ENCODE measurements at places on chromosomes 16 and 17.

DNA sequence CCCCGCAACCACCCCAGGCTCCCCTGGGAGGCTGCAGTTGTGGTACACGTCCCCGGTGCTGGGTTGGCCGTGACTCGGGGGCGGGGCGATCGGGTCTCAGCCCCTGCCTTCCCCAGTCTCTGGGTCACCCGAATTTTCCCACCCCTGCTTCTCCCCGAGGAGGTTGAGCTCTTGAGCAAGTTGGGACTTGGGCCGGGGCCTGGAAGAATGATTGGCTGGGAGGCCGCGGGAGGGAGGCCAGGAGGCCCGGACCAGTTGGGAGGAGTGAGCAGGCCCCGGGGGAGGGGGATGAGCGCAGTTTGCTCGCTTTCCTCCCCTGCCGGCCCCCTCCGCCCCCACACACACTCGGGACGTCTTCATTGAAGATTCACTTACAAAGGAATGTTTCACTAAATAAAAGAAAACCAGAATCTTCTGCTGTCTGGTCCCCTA lies 4.5 kb upstream of the HEXIM1 start:
- no peak for DNase-seq

DNA sequence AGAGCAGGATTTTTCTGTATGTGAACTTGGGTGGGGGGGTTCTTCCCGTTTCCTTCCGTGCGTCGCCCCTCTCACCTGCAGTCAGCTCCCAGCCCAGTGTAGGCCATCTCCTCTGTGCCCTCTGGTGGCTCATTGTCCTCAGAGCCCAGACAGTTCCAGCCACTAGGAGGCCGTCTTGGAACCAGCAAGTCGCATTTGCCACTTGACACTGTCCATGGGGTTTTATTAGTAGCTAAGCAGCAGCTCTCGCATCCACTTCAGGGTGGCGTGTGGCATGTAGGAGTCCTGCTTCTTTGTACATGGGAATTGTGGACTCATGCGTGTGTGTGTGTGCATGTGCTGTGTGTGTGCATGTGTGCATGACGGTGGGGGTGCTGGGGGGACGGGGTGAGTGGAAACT lies 74.0 kb downstream of the SEC14L1 start:
- no peak for DNase-seq

GRCh38 chr17:11742886-11743285 lies 144.6 kb downstream of the DNAH9 start:
- DNase-seq, result no peak

GRCh38 chr17:58513965-58514769 lies at the start of gene MTMR4:
Gene MTMR4, minus strand, starts transcription at chr17:58514638. Its CDS starts 231 bp downstream, at chr17:58514407.
- DNase-seq, result no peak

- no peak for DNase-seq
Measured at GRCh38 chr17:66995944-66996343, 31.4 kb downstream of the CACNG4 start.

DNA sequence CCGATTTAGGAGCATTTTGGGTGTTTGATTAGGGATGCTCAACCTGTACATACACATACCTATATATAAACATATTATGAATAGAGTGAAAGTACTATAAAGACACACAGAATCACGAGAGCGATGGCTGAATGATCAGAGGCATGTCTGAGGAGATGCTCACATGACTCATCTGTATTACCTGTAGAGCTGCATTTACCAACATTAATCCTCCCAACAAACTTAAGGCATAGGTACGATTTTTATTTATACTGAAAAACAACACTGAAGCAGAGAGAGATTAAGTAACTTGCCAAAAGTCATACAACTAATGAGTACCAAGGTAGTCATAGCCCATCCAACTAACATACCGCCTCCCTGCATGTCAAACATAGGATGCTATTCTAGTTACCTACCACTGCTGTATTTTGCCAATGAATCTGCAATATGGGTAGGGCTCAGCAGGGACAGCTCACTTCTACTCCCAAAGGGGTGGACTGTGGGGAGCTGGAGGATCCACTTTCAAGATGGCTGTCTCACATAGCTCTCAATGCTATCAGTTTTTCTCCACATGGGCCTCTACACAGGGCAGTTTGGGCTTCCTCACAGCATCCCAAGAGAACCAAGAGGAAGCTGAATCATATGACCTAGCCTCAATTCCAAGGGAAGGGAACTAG lies 7.3 kb downstream of the CYB5D1 start:
- DNase-seq, result no peak

- DNase-seq, result no peak
Measured at GRCh38 chr16:56788435-56788834, 58.5 kb downstream of the NUP93 start.

DNA sequence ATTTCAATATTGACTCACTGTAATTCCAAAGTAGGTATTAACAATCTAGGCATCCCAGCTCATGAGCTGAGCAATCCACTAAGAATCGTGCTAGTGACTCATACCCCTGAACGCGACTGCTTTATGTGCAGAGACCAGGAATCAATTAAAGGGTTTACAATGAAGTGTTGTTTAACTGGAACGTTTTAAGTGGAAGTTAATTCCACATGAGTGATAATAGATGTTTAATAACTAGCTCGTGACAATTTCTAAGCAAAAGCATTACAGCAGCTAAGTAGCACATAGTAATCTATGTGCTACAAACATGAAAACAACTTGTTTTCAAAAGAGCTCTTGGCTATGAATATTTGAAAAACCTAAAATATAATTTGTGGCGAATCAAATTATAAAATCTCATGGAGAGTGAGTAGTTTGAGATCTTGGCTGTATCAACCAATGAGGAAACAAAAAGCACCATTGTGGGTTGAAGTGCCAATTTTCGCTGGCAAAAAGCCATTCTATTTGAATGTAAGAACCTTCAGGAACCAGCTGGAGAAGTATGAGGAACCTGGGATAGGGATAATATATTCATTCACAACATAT lies 9.4 kb downstream of the GJC1 start:
- DNase-seq, result no peak

DNA sequence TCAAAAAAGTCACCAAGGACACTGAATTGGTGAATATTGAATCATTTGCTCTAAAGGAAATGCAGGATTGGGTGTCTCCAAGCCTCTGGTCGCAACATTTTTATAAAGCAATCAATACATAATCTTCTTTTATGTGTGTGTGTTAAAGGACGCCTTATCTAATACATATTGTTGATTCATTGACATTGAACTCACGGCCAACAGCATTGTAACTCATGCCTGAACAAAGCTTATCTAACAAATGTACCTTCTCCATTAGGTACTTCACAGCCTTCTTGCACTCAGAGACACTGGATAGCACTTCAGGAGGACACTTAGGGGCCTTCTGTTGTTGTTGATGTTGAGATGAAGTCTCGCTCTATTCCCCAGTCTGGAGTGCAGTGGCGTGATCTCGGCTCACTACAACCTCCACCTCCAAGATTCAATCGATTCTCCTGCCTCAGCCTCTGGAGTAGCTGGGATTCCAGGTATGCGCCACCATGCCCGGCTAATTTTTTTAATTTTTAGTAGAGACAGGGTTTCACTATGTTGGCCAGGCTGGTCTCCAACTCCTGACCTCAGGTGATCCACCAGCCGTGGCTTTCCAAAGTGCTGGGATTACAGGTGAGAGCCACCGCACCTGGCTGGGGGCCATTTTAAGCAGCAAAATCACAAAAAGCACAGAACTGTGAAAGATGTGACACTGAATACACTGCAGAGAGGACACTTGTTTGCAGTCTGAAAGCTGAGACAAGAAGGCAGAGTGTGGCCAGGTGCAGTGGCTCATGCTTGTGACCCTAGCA lies 13.2 kb upstream of the PDXDC1 start:
- DNase-seq, result no peak

- DNase-seq, result no peak
Measured at GRCh38 chr17:66307257-66307656, 4.8 kb downstream of the PRKCA start.

DNA sequence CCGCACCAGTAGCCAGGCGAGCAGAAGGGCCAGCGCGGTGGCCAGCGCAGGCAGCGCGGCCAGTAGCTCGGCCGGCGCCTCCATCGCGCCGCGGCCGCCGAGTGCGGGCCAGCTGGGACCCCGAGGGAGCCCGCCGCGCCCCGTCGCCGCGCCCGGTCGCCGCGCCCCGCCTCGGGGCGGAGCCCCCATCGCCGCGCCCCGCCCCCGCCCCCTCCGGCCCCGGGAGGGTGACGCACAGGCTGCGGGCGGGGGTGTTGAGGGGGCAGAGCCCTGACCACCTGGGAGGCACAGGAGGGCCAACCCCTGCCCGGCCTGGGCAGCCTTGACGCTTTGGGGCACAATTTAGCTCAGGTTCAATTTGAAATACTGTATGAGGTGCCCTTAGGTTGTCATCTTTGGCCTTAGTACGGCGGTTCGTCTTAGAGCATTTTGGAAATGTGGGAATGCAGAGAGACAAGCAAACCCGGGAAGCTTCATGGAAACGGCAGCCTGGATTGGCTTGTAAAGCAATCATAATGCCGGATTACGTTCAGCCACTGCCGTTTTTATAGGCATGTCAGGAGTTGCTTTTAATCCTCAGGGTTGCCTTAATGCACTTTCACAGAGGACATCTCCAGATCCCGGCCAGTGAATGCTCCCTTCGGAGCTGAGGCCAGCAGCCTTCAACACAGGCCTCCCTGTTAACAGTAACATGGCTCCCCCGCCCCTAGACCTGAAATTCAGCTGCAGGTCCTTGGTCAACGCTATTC lies at the start of gene MXRA7:
TSS of gene MXRA7 (minus strand) at position 103 of the 749 bp plus-strand sequence. CDS start at position 84, 19 bp downstream.
- DNase-seq, result no peak

GRCh38 chr16:74842413-74842812 lies 67.8 kb upstream of the FA2H start:
- DNase-seq, result no peak

GRCh38 chr17:63277629-63278028 lies 168.5 kb downstream of the CYB561 start:
- DNase-seq, result no peak

DNA sequence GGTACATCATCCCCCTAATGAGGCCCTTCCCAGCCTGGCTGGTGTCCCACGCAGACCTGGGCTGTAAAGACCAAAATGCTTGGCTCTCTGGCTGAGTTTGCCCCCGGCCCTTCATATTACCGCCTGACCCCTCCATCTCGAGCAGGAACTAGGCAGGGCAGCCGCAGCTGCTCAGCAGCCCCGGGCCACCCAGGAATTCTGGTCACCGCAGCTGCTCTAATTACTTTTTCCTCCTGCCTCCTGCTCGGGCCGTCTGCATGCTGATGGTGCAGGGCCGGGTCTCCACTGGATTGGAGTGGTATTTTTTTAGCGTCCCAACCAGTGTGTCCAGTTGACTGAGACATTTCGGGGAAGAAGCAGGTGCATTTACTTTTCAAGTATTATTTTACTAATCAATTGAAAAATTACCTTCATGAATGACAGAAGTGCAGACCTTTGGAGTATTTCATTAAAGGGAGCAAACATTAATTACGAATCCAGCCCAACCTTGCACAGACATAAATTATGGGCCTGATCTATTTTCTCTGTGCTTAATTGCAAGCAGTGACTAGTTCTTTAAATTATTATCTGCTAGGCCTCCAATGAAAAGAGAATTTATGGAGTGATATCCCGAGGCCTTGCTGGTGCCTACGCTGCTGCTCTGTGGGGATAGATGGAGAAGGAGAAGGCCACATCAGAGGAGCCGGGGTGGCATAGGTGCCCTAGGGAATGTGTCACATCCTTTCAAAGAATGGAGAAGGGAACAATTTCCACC lies 176.2 kb downstream of the CYLD start:
- DNase-seq, result no peak

GRCh38 chr16:31810863-31811262 lies 62.7 kb upstream of the ZNF267 start:
- DNase-seq, result no peak

GRCh38 chr16:69939821-69940585 lies 11.1 kb upstream of the CLEC18A start:
- DNase-seq, result no peak

DNA sequence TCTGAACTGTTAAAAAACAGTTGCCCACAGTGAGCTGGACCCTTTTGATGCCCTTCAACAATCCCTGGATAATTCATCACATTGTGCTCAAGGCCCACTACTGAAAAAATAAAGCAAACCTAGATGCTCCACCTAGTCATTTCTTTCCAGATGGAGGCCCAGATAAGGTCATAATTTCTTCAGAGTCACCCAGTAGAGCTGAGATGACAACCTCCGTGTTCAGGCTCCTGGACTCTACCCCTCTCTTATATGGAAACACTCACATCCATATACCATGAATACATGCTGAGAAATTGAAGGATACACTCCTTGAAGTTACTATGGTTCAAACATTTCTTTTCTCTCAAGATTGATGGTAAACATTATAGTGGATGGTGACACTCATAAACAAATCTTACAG lies 2.7 kb upstream of the ABCA3 start:
- DNase-seq, result no peak

- DNase-seq, result no peak
Measured at GRCh38 chr17:3982541-3983017, 18.3 kb upstream of the ATP2A3 start.

DNA sequence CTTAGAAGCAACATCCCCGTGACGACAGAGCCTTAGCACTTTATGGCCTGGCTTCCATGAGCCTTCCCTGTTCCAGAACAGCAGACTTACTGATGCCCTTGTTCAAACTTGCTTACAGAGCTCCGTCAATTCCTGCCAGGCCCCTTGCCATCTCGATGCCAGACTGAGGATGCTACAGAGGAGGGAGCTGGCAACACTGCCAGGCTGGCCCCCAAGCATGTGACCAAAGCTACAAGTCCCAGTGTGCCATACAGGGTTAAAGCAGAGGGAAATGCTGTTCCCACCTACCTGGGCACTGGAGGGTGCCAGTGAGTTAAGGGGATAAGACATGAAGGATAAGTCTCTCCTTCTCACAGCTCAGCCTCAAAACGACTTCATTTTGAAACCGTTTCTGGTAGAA lies 33.5 kb upstream of the SREBF1 start:
- DNase-seq, result no peak

GRCh38 chr16:80807906-80808305 lies 3.5 kb upstream of the CDYL2 start:
- DNase-seq, result no peak

GRCh38 chr16:11264155-11264832 lies 4.8 kb downstream of the TNP2 start:
- DNase-seq, result no peak

DNA sequence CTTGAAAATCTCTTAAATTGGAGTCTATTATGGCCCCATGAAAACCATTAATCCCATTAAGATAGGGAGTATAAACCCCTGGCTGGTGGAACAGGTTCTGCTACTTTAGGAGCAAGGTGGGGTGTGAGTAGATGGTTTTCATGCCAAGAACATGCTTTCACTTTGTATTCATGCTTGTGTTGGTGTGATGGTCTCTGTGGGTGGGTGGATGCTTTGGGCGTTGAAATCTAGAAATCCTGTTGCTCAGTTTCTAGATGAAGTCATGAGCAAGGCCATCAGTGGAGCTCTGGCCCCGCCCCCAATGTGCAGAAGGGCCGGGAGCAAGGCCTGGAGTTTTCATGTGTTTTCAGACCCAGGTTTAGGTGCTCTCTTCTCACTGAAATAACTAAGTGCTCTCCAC lies 20.1 kb downstream of the PLD6 start:
- no peak for DNase-seq

DNA sequence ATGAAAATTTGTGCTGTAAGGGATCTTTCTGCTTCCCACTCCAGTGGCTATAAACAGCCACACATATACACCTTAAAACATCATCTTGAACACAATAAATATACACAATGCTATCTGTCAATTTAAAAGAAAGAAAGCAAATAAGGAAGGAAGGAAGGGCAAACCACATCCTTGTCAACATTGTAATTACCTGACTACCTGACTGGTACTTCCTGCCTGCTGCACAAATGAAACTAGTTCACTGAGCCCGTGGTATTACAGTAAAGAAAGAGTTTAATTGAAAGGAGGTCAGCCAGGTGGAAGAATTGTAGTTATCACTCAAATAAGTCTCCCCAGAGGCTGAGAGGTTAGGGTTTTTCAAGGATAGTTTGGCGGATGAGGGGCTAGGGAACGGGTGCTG lies 344.4 kb upstream of the ASIC2 start:
- no peak for DNase-seq
